NCI-H2029 (cell line): ENCODE measurements at places on chromosomes 1 and 21.

- no peak for DNase-seq
These were observed 423.3 kb upstream of the OLFM3 start for GRCh38 chr1:102420034-102420433.

GRCh38 chr1:56972976-56973375, 7.2 kb upstream of the C8B start:
- no peak for DNase-seq

GRCh38 chr1:204475656-204476432, 18.8 kb downstream of the PIK3C2B start:
- DNase-seq: no peak

DNA sequence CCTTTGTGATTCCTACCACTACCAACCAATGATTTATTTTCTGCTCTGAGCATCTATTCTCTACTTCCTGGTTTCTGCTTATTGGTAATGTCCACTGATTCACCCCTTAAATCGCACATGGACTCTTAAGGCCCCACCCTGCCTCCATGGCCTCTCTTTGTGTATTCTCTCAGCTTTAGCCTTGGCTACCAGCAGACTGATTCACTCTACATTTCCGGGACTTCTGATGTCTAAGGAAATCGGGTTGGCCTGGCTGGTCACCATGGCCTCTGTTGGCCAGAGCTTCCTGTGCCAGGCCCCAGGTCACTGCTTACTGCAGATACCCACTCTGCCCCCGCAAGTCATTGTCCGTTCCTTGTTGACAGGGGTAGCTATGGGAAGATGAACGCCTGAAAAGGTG, 40.9 kb downstream of the PDPN start:
- DNase-seq: no peak

DNA sequence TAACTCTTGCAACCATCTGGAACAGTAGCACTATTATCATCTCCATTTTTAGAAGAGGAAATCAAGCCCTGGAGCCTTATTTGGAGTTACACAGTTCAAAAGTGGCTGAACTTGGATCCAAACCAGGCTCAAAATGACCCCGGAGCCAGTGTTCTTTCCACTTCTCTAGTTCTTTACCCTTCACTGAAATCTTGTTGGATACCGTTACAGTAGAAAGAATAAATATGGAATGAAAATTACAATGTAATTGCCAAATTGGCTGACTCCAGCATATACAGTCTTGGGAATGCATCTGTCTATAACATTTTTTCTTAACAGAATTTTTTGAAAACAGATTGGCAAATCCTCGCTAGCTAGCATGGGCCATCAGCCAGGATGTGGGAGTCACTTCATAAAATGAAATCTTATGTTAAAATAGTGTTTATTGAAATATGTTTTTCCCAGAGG, 261.4 kb downstream of the CTH start:
- DNase-seq: no peak
